Activated T-helper 2 cell treated with anti-CD3 and anti-CD28 coated beads, Interferon-gamma antibody, Interleukin-2, Interleukin-4, amounts not matched to agents 10 μg/mL and 5 μg/mL and 100 μg/mL, durations not matched to agents 14 hours and 24 hours and 36 hours (primary cell): ENCODE measurements at places on chromosomes 5 and 9. TPM values are rescaled to one million over a fixed set of nuclear protein-coding genes. Genes with fewer than 3 reads are reported as not detected.

CCL27 gene
- total RNA-seq = 0.25 and 0.55 TPM in 2 replicates

ADAMTS12 gene
- not detected in 2 replicates for total RNA-seq

CAMK2A gene
- not detected in 2 replicates for total RNA-seq

KIF4B gene
- total RNA-seq = 0.07 TPM in 1 of 2 replicates, not detected in the other

DNA sequence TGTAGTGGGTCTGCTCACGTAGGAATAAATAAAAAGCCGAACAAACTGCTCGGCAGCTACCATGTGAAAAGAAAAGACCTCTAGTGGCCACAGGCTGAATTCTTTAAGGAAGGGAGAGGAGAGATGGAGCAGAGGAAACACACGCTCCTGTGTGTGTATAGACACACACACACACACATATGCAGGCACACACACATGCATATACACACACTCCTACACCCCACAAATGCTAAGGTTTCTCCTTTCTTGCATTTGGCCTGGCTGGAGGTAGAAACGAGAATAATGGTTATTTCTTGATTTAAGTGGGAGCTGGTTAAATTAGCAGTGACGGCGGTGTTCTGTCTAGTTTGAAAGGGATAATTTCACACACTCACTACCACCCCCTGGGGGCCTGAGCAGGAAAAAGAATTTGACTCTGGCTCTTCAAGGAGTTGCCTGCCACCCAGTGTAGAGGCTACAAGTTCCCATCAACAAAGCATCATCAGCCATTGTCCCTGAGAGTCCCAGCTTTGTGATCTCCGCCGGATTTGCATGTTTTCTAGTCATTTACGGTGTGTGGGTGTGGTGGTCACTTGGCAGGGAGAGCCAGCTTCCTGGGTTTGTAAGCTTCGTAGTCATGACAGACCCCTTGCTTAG is at the start of gene INSYN2B:
Gene INSYN2B, minus strand, starts transcription at position 78 of the 636 bp plus-strand sequence. CDS start 96,597 bp downstream, outside the sequence.
- no peak for DNase-seq

DNA sequence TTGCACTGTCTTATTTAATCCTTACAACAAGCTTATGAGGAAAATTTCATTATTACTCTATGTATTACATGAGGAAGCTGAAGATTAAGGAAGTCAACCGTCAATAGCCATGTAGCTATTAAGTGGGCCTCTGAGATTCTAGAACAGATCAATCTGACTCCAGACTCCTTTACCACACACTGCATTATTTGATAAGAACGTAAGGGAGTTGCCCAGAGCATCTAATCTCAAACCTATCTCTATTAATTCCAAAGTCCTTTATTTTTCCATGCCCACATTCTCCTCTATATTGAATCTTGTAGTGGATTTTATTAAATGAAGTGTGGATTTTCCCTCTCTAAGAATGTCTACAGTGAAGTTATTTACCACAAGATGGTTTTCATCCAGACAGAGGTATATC is 118.2 kb upstream of the MTAP start:
- DNase-seq = no peak

DNA sequence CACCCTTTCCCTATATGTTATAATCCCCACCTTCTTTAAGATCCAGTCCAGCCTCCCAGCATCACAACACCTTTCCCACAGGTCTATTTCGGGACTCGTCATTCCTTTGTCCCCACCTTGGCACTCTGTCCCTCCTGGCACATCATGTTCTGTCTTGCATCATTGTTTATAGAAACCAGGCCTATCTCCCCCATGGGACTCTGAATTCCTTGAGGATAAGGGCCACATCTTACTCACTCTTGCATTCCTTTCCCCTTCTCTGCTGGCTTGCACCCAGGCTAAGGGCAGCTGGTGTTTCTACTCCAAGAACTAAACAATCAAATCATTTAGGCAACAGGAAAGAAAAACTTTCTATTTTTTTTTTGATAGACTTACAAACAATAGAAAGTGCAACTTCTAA is 205.7 kb downstream of the AGTPBP1 start:
- no peak for DNase-seq

DNA sequence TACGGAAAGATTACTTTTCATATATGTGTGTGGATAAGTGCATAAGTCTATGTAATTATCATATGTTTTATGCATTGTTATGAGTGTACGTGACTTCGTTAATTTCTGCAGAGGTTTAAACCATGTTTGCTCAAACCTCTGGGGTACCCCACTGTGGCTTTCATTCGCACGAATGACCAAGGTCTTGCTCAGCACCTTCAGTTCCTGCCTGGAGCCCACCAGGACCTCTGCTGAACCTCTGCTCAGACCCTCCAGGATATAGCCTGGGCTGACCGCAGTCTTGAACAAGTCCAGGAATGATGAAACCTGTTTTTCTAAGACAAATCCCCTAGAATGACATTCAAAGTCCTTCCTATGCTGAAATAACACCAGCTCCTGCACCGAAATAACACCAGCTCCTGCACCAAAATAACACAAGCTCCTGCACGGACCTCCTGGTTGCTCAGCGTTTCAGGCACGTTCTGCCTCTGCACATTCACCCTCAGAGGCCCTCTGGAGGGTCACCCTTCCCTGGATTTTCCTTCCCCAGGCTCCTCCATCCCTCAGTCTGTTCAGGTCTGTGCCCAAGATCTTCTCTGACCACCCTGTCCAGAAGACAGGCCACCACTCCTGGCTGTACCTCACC is 99.7 kb upstream of the BOD1 start:
- DNase-seq = no peak

DNA sequence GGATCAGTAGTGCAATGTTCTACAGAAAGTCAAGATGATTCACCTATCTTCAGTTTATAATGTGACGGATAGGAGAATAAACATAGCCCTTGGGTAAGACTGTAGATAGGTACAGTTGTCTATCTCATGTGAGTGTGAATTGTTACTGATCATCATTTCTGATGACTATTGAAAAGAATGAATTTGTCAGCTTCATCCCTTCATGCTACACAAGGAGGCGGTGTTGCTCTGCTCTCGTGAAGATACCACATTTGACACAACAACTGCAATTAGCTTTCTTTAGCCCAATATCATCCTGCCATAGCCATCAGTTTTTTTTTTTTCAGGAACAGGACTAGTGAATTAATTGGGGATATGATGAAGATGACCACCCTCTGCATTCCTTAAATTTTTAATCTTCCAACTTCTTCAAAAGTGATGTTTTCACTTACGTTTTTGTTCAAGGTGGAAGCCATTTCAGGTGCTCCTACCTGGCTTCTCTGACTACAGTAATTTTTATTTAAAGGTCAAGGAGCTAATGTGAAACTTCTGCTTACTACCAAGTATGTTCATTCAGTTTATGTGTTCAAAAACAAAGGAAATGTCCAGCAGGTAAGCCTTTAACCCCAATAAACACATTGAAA is 152.9 kb upstream of the MOCS2 start:
- DNase-seq = no peak

DNA sequence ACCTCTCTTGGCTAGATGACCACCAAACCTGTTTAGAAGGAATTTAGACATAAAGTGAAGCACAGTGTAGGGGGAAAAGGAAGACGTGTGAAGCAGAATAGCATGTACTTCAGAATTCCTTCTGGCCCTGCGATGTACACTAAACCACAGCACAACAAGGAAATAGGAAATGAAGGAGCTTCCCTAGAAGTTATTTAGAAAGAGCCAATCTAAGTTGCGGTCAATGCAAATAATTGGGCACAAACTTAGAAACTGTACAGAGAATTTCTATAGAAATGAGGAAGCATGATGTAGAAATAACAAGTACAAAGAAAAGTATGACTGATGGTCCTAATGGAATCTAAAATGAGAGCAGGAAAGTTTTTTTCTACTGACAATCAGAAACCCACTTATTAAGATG is 41.5 kb downstream of the ANKRD55 start:
- no peak for DNase-seq

DNA sequence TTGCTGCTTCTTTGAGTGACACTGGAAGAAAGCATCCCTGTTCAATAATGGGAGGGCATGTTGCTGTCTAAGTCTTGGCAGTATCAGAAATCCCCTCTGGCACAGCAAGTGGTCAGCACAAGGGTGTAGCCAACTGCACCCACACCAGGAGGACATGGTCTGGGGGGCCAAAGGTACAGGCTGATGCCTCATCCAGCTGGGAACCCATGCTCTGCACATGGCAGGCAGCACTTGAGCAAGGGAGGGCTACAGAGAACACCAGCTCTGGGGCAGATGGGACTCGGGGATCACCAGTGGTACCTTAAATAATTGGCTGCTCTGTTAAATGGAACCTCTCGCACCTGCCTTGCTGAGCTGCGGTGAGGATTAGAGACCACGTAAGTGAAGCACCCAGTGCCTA is 265.2 kb downstream of the SYK start:
- DNase-seq = no peak

DNA sequence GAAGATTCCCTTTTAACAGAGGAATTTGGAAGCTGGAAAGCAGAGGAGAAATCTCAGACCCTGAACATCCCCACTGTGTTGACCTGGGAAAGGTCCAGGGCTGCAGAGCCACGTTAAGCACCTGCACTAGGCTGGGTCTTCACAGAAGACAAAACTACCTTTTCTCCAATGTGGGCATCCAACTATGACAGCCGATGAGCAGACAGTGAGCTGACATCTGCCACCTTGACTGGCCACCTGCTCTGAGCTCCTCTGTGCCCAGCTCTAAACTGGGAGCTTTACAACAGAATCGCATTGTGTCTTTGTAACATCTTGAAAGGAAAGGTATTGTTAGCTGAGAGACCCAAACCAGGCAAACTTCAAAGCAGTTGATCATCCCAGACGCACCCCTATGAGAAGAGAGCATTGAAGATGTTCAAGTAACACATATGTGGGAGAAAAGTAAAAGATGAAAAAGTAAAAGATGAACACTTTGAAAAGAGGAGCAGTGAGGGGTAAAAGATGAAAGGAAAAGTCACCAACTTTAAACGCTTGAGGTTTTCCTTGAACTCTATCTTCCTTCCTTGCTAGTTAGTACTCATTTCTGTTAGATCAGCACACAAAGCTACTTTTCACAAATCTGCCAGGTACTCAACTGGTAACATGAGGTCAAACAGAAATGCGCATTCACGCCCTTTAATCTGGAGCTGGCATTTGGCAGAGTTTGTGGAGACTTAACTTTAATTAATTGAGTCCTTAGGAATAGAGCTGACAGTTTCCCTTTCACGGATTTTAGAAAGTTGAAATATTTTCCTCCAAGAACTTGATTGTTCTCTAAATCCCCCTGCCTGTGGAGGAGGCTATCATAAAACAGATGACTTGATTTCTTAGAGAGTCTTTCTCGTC is 53.2 kb upstream of the CTXN3 start:
- DNase-seq = no peak

- DNase-seq = no peak
Measured at GRCh38 chr5:160054831-160055230, 45.9 kb downstream of the TTC1 start.

DNA sequence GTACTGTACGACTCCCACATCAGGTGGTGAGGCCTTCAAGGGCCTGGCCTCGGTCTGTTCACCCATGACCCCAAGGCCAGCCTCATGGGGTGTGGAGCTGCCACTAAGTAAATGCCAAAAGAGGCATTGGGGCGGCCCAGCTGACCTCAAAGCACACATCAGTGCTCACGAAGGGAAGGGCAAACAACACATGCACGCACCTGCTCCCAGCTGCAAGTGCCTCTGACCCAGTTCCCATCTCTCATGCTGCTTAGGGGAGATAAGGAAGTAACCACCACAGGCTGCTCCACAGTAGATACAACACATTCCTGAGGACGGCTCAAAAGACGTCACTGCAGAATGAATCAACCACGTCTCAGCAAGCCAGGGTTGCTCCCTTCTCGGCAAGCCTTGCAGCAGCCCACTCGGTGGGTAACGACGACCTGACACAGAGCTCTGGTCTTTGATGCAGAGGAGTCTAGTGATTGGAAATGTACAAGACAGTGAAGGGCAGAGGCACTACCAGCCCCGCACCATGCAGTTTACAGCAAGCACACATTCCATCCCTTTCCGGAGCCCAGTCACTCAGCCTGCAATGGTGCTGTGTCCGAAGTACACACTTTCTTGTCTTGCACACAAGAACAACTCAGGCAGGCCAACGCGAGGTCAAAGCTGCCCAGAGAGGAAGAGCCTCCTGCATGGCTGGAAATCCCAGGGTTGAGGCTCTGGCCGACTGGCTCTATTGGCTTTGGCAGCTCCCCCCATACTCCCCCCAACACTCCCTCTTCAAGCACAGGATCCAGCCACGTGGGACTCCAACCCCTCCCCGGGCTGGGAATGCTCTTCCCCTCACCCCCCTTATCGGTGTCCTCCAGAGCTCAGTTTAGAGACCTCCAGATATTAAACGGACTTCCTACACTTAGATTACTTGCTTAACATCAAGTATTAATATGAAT is 31.8 kb downstream of the FABP6 start:
- DNase-seq = no peak

DNA sequence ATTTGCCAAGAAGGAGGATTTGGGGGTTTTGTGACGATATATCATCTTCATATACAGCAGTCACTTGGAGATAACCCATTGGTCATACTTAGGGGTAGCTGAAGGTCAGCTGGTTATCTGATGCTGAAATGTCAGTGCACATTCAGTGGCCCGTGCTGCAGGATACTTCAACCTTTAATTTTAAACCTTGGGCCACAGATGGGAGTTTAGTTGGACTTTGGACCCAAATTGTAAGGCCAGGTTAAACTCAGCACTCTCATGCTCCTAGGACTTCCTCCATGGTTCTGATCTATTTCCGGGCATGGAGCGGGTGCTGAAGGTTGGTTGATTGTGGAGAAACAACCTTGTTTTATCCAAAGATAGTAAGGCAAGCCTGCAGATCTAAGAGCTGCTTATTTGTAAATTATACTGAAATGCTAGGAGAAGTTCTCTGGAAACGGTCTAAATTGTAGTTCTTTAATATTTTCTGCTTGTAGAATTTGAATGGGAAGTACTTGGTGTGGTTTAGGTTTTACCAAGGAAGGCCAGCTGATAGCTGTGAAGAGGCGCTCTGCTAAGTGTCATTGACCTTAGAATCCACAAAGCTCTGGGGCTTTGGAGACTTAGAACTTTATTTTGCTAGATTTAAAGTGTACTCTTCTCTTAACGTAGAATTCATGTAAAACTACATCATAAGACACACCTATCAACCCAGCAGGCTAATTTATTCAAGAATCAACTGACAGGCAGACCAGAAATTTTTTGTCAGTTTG is 38.6 kb downstream of the SLC44A1 start:
- no peak for DNase-seq

DNA sequence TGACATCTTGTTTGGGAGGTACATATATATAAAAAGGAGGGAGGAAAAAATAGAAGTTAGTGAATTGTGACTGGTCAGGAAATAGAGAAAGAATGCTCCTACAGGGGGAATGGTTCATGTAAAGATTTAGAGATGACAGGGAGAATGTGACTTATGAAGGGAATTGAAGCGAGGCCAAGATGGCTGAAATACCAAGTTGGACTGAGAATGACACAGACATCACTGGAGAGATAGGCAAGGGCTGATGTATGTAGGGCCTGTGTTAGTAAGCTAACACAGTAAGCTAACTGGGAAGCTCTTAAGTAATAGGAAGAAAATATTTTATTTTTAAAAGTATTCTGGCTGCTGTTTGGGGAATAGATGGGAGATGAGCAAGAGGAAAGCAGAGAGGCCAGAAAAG is 286.3 kb downstream of the NNT start:
- DNase-seq = no peak

- no peak for DNase-seq
Measured at GRCh38 chr5:151632524-151632923, 41.4 kb upstream of the FAT2 start.
